ENCODE measurements at places on chromosomes 6 and 20.

GRCh38 chr6:123619156-123619555 is 17.6 kb downstream of the TRDN start:
- DNase-seq, result no peak

DNA sequence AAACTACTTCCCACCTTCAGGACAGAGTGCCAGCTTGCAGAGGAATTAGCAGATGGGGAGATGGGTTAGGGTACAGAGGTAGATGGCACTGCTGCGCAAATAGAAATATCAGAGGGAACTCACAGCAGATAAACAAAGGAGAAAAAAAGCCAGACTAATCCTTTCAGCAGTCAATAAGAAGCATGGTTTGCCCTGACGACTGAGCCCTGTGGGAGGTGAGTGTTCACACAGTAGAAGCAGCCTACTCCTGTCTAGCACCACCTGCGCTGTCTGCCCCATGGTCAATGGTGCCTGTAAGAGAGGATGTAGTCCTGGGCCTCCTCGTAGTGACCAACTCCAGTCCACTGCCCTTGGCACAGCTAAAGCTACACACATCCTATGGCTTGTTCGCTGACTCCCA is 174.1 kb downstream of the IBTK start:
- no peak for DNase-seq

- DNase-seq, result no peak
Measured at GRCh38 chr20:40582531-40582930, 106.5 kb downstream of the MAFB start.

DNA sequence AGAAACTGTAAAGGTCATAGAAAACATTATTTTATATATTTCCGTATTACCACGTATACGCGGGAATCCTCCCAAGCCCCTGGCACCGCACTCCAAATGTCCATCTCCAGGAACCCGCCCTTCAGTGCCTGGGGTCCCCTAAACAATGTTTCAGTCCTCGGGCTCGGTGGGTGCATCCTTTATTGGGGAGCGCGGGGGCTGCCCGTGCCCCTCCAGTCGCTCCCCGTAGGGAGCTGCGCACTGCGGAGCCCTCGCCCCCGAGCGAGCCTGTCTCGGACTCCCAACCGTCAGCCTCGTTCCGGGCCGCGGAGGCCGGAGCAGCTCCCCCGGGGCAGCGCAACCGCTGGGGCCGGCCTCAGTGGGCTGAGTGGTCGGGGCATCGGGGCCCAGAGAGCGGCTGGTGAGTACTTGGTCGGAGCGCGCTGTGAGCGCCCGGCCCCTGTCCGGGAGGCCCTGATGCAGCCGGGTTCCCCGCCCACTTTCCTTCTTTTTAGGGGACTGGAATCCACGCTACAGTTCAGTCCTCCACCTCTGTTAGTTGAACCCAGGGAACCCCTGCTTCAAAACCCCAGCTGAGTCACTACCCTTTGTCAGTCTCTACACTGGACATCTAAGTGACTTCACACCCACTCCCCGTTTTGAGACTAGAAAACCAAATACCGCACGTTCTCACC is at the start of gene DNAH8:
DNAH8 (plus strand) TSS at position 296 of the 674 bp plus-strand sequence. CDS start 7,499 bp downstream, outside the sequence.
- no peak for DNase-seq

- DNase-seq, result no peak
Measured at GRCh38 chr20:5887386-5887785, 62.9 kb downstream of the TRMT6 start.
